Liver (tissue), 10 donors: ENCODE measurements at places on chromosomes 5 and 9. TPM values are rescaled to one million over a fixed set of nuclear protein-coding genes. Genes with fewer than 3 reads are reported as not detected.

The OTP gene
- not detected for polyA plus RNA-seq

The TSLP gene
- 1.6 TPM for polyA plus RNA-seq

The CARTPT gene
- polyA plus RNA-seq = not detected

The EIF4E1B gene
- polyA plus RNA-seq = not detected

The SLC25A2 gene
- polyA plus RNA-seq = not detected

The RAPGEF6 gene
- 2.4 TPM for polyA plus RNA-seq

The DEPDC1B gene
- polyA plus RNA-seq = 0.48 TPM

The KIAA1958 gene
- 2.1 TPM for polyA plus RNA-seq

The PLCXD3 gene
- 0.62 TPM for polyA plus RNA-seq

The CCL28 gene
- polyA plus RNA-seq = 1.2 TPM

The FCN2 gene
- polyA plus RNA-seq = 186 TPM

The OR13C8 gene
- not detected for polyA plus RNA-seq

The APBA1 gene
- 5.1 TPM for polyA plus RNA-seq

The RFESD gene
- 1.1 TPM for polyA plus RNA-seq

The TAF1L gene
- polyA plus RNA-seq = not detected

The RNF183 gene
- not detected for polyA plus RNA-seq

The GFPT2 gene
- 0.32 TPM for polyA plus RNA-seq

The GLDC gene
- 62.8 TPM for polyA plus RNA-seq

The GBGT1 gene
- 1.2 TPM for polyA plus RNA-seq

The SIGMAR1 gene
- polyA plus RNA-seq = 210 TPM

The CNOT8 gene
- 12.7 TPM for polyA plus RNA-seq

The BDP1 gene
- 9.6 TPM for polyA plus RNA-seq

The SPINK9 gene
- not detected for polyA plus RNA-seq

The ANKDD1B gene
- 0.10 TPM for polyA plus RNA-seq

The DIPK1B gene
- 2.3 TPM for polyA plus RNA-seq

The DNAH5 gene
- 7.7 TPM for polyA plus RNA-seq

The MAMDC4 gene
- polyA plus RNA-seq = 3.9 TPM

The ADAMTSL2 gene
- 11.6 TPM for polyA plus RNA-seq

The KDM4C gene
- 4.3 TPM for polyA plus RNA-seq

The DNAJC18 gene
- 0.74 TPM for polyA plus RNA-seq

The SARDH gene
- polyA plus RNA-seq = 69.7 TPM

The ARSI gene
- polyA plus RNA-seq = not detected

The SIT1 gene
- 0.44 TPM for polyA plus RNA-seq

The AIF1L gene
- polyA plus RNA-seq = 0.61 TPM

The ZNF300 gene
- 0.53 TPM for polyA plus RNA-seq

The GM2A gene
- 9.9 TPM for polyA plus RNA-seq

The NR2F1-AS1 gene
- 2.0 TPM for polyA plus RNA-seq

The DMRT3 gene
- polyA plus RNA-seq = not detected

The CCNO gene
- 0.23 TPM for polyA plus RNA-seq

The RAD23B gene
- polyA plus RNA-seq = 56.8 TPM

The PHF19 gene
- 4.3 TPM for polyA plus RNA-seq

The SAXO1 gene
- 0.01 TPM for polyA plus RNA-seq

The PCDHGA9 gene
- polyA plus RNA-seq = 0.63 TPM
